Glomerular endothelial cell (primary cell): ENCODE measurements at places on chromosomes 2 and 18. TPM values are rescaled to one million over a fixed set of nuclear protein-coding genes. Genes with fewer than 3 reads are reported as not detected.

MAP3K19 gene
- not detected in 2 replicates for total RNA-seq

NEB gene
- total RNA-seq, result 0.44 and 1.5 TPM in 2 replicates

- DNase-seq, result no peak
Measured at GRCh38 chr2:10426726-10427617, 21.2 kb downstream of the ODC1 start.

DNA sequence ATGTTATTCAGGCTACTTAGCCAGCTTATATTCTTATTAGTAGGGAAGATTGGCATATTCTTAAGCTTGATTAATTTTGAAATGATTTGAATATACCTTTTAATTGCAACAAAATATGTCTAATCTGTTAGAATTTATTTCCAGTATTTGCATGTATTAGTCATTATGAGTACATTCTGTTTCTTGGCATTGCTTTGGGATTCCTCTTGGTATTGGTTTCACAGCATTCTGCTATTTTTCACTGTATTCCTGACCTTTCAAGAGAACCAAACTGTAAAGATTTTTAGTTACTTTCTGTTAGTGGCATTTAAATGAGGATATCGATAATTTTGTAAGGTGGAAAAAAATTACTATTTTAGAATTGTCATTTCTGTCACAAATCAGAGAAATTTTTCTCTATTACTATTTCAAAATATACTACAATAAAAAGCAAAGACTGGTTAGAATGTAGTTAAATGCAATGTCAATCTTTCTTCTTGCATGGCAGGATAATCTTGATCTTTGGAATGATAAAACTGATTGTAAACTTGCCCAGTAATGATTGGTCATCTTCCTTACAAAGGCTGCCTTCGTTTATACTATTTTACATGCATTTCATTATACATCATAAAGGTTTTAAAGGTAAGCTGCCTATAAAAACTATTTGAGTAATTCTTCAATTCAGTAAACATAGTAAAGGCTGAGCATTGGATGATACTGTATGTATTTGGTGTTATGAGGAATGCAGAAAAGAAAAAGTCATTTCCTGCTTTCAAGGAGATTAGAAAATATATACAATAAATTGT, 86.1 kb downstream of the SLC4A10 start:
- DNase-seq, result no peak

OTOF gene
- 0.18 TPM in 1 of 2 replicates, not detected in the other for total RNA-seq

GRCh38 chr2:208451061-208451460, 44.5 kb downstream of the PTH2R start:
- DNase-seq, result no peak

- DNase-seq, result no peak
Measured at GRCh38 chr2:229141424-229142025, 129.6 kb downstream of the PID1 start.

GRCh38 chr2:98913916-98914712, 21.9 kb downstream of the CRACDL start:
- DNase-seq, result no peak

GRCh38 chr2:26970928-26971627, 641 bp downstream of the MAPRE3 start:
- DNase-seq, result no peak

MYO7B gene
- 0.05 and 1.2 TPM in 2 replicates for total RNA-seq

ZNF142 gene
- total RNA-seq, result 22.4 and 28.7 TPM in 2 replicates

- no peak for DNase-seq
Measured at GRCh38 chr2:202049092-202049728, 15.6 kb downstream of the FZD7 start.

DNA sequence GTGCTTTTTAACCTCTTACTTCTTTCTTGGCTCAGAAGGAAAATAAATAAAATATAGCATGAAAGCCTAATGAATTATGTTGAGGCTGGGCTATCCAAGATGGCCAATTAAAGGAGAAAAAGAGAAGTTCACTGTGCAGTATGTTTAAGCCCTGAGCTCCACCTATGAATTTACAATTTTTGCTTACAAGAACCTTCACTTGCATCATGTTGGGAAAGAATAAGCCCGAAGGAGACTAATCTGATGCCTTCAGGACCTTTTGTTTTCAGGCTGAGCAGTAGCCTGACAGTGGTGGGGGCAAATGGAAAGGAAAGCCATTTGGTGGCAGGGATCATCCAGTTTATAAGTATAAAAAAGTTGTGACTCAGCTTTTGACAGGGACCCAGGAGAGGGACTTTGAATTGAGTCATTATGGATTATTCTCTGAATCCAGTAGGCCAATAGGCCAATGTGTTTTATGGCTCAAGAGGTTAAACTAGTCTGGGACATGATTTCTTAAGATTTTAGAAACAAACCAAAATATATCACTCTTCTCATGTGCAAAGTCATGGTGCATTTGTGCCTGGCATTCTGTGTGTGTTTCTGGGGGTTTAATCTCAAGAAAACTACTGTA, 56.9 kb downstream of the E2F6 start:
- DNase-seq, result no peak

DNA sequence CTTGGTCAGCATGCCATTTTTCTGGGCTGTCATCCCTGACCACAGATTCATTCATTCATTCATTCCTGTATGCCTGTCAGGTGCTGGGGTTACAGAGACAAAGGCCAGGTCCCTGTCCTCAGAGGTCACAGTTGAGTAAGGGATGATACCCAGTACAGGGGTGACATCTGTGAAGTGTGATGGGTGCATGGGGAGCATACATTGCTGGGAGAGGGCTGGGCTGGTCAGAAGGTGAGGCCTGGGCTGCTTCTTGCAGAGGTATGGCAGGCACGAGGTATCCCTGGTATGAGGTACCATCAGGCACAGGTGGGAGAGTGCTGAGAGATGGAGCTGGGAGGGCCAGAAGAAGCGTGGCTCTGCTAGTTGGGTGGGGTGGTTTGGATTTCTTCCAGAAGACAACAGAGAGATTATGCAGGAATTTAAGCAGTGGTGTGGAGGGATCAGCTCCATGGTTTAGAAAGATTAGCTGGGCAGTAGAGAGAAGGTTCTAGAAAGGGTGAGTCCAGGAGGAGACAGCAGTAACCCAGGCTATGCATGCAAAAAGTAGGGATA, 181.9 kb upstream of the HAAO start:
- no peak for DNase-seq

- DNase-seq, result no peak
Measured at GRCh38 chr18:77495079-77495478, 245.4 kb downstream of the GALR1 start.

DNA sequence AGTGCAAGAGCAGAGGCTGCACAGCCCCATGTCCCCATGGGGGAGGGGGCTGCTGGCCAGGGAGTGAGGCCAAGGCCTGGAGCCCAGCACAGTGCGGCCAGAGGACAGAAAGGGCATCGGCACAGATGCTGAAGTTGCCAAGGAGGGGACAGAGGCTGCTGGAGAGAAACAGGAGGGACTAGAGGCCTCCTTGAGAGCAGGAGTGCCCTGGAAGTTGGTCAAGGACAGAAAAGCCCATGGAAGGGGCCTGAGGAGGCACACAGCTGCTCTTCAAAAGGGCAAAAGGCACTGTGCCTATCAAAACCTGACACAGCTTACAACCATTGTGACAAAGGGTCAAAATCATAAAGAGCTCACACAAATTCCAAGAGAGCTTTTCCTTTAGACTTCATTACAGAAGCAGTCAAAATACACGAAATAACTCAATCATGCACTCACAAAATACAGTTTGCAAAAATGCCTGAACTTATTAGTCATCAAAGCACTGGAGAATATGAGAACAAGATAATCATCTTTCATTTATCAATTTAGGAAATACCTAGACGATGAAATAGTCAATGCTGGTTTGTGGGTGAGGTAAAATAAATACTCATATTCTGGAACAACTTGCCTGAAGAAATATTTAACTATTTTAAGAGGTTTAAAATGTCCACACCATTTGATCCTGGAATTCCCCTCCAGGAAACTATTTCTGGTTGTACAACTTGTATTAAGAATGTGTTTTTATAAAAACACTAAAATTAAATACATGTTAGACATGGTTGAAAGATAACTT, 79.6 kb downstream of the USP40 start:
- DNase-seq, result peak; percentile 66

IL36RN gene
- total RNA-seq, result not detected in 2 replicates

- DNase-seq, result no peak
Measured at GRCh38 chr2:76563730-76564129, 853.0 kb upstream of the GCFC2 start.

DNA sequence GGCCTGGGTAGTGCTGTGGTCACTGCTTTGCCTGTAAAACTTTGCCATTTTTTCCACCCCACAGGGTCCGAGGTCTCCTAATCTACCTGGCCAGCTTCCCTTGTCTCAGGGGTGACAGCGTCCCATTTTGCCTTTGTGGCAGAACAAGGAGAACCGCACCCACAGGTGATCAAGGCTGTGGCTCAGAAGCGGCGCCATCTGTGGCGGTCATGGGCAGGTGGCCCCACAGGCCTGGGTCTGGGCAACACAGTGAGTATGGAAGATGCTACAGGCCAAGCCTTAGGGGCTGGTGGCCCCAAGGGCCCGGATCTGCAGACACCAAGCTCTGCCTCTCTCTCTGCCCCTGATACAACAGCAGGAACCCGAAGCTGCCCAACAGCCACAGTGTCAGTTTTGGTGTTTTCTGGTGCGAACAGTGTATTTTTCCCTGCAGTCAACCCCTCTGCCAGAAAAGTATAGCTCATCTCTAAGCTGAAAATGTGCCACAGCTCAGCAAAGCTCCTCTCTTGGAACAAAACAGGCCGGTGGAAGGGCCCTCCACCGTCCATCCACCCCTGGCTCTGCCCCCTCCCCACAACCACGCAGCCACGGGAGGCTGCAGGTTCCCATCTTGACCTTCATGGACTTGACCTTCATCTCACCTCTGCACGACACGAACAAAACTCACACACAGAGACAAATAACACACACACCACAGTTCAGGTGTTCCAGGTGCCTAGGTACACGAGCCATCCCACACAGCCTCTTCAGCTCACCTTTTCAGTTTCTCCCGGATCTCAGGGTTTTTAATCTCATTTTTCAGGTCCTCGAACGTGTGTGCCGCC, 96.7 kb downstream of the PXDN start:
- DNase-seq, result no peak

- DNase-seq, result no peak
Measured at GRCh38 chr18:39946623-39947061, 2008.4 kb upstream of the PIK3C3 start.

EDAR gene
- total RNA-seq, result 0.05 TPM in 1 of 2 replicates, not detected in the other

DNA sequence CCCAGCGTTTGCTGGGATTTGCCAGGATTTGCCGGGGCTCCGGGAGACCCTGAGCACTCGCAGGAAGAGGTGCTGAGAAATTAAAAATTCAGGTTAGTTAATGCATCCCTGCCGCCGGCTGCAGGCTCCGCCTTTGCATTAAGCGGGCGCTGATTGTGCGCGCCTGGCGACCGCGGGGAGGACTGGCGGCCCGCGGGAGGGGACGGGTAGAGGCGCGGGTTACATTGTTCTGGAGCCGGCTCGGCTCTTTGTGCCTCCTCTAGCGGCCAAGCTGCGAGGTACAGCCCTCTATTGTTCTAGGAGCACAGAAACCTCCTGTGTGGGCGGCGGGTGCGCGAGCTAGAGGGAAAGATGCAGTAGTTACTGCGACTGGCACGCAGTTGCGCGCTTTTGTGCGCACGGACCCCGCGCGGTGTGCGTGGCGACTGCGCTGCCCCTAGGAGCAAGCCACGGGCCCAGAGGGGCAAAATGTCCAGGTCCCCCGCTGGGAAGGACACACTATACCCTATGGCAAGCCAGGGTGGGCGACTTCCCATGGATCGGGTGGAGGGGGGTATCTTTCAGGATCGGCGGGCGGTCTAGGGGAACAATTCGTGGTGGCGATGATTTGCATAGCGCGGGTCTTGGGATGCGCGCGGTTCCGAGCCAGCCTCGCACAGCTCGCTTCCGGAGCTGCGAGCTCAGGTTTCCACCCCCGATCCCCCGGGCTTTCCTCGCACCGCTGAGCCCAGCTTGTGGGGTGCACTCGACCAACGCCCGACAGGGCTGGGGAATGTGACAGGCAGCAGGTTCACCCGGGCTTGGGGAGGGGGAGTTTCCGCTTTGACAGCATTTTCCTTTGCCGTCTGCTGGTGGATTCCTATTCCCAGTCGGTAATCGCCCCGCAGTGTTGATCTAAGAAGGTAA, 2.8 kb downstream of the ONECUT2 start:
- no peak for DNase-seq

- DNase-seq, result no peak
Measured at GRCh38 chr2:120699292-120699691, 36.4 kb upstream of the GLI2 start.

DNA sequence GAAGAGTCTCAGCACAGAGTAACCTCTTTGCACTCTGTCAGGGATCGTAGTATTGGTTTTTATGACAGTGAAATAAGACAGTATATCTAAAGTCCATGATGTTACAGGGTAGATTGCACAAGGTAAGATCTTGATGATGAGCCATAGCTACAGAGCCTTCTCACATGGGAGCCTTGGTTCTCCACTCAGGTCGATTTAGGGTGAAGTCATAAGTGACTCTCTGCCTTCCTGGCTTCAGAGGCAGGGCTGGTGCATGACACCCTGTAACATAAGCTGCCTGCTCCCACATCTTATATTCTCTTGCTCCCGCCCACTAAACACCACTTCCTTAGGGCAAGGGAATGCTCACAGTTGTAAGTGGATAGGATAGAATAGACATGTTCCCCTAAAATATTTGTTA, 13.3 kb downstream of the DAPL1 start:
- DNase-seq, result no peak

GRCh38 chr2:154459286-154459685, 239.2 kb upstream of the KCNJ3 start:
- no peak for DNase-seq

DNA sequence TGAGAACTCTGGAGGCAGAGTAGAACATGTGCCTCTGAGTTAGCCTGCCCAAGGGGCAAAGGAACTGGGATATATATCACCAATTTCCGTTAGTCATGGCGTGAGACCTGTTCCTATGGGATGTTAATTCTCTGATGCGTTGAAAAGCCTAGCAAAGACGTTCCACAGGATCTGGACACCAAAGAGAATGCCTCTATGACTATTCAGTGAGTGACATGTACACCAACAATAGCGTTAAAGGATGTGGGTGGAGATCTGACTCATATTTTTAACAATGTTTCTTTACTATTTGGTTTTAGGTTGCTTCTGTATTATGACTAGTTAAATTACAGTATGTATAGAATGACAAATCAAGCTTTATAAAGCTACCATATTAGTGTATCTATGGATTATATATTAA, 320.9 kb upstream of the MC4R start:
- DNase-seq, result peak; percentile 68

KCNG2 gene
- total RNA-seq, result not detected in 2 replicates

- no peak for DNase-seq
Measured at GRCh38 chr2:149430743-149431736, 100.7 kb downstream of the LYPD6 start.

C2orf92 gene
- 0.78 and 3.3 TPM in 2 replicates for total RNA-seq

DNA sequence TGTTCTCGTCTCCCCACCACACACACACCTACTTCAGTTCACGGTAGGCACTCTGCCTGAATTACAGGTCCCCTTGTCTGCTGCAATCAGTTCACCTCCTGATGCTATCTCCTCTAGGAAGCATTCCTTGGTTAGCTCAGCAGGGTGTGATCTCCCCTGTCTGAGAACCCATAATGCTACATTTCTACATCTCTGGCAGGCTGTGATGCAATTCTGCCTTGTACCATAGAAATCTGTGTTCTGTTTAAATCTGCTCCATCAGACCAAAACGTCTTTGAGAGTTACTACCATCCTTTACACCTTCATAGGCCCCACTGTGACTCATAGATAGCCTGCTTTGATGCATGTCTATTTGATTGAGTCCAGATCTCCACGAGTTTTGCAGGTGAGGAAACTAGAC, 103.9 kb downstream of the TTC32 start:
- DNase-seq, result no peak

CD302 gene
- 5.1 and 8.2 TPM in 2 replicates for total RNA-seq

NPPC gene
- 0.82 TPM in 1 of 2 replicates, not detected in the other for total RNA-seq

ATP6V1B1 gene
- not detected in 2 replicates for total RNA-seq

ALKAL2 gene
- 0.93 TPM in 1 of 2 replicates, not detected in the other for total RNA-seq
